ENCODE measurements at places on chromosomes 6 and 20. TPM values are rescaled to one million over a fixed set of nuclear protein-coding genes. Genes with fewer than 3 reads are reported as not detected.

ACTR5 gene
- total RNA-seq, result 10.0 TPM

RNF182 gene
- total RNA-seq, result 0.40 TPM

HLA-F gene
- total RNA-seq, result 2.9 TPM

TPMT gene
- 16.8 TPM for total RNA-seq

CSNK2A1 gene
- total RNA-seq, result 263 TPM

SAMD10 gene
- 2.6 TPM for total RNA-seq

GID8 gene
- 34.0 TPM for total RNA-seq

GLP1R gene
- total RNA-seq, result not detected

SYNCRIP gene
- 148 TPM for total RNA-seq

KCNK15 gene
- total RNA-seq, result 0.07 TPM

CARMIL1 gene
- 12.5 TPM for total RNA-seq

CNKSR3 gene
- 9.1 TPM for total RNA-seq

SIRPB1 gene
- 0.14 TPM for total RNA-seq

SYCP2L gene
- not detected for total RNA-seq

LY6G5B gene
- 5.7 TPM for total RNA-seq

SLC35D3 gene
- not detected for total RNA-seq

Measured in thoracic aorta endothelial cell (primary cell).